ENCODE measurements at places on chromosomes 1 and 21.
A peak's percentile ranks its signal among the peaks of the same experiment; 100 is the strongest.

DNA sequence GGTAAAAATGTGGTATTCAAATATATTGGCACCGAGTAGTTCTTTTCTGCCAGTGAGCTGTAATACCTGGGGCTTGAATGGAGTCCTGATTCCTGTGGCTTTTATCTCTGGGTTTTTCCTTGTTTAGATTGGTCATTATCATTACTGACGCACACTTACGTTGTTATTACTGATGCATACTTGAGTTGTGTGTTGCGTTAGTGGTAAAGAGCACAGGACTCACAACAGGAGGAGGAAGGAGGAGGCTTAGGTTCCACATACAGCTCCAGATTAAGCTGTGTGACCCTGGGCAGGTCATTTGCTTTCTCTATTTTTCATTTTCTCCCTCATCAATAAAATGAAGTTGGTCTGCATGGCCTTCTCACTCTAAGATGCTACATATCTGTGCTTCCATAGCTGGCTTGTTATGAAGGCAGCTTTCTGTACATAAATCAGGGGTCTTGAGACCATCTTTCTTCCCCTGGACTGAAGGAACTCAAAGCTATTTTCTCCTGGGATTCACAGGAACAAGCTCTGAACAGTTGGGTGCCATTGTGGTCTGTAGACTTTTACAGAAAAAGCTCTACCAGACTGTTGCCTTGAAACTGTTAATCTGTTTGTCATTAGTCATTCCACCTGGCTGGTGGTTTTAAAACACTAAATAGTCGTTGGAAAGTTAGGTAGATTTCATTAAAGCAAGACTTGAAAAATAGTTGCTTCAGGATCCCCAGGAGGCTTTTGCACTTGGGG, 5.6 kb downstream of the ARID1A start:
- DNase-seq, result no peak

GRCh38 chr1:105172788-105173187, 1423.1 kb downstream of the AMY1C start:
- DNase-seq, result no peak

DNA sequence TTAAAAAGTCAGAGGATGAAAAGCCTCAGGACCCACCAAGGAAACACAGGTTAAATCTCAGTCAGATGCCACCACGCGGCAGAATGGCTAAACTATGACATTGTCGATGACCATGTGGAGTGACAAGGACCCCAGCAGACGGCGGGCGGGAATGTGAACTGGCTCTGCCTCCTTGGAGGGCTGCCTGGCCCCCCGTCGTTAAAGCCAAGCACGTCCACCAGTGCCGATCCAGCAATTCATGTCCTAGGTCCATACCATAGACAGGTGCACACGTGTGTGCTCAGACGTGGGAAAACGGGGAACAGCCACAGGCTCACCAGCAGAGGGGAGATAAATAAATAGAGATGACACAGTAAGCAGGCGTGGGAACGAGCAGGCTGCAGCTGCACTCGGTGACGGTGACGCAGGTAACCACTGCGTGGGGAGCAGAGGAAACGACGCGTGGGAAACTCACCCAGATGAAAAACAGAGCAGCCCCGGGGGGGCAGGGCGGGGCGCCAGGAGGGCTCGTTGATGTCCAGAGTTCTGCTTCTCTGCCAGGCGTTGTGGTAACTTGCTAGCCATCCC, 28.3 kb upstream of the PCBP3 start:
- DNase-seq, result no peak

- DNase-seq, result no peak
These were observed 160.7 kb downstream of the HHIPL2 start for GRCh38 chr1:222387007-222387814.

- peak; percentile 59 for DNase-seq
These were observed 232.6 kb downstream of the SRGAP2C start for GRCh38 chr1:121417325-121417923.

- DNase-seq, result peak; percentile 11
These were observed 36.1 kb upstream of the B3GALT5 start for GRCh38 chr21:39576518-39577128.

GRCh38 chr1:112614460-112615065, 4.4 kb downstream of the ST7L start:
- peak; percentile 58 for DNase-seq

DNA sequence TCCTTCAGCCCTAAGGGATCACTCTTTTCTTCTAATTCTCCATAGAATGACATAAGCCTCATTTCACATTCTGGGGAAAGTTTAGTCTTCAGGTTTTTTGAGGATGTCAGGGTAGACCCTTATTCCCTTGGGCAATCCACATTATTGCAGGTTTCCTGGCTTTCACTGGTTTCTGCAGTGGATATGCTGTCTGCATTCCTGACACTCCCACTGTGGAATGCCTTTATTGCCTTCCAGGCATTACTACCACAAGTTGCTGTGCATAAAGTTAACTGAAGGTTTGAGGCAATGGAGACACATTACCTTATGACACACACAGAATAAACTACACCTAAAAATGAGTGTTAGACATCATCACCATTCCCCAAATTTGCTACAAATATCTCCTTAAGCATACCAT, 12.7 kb downstream of the FASLG start:
- DNase-seq, result no peak

GRCh38 chr1:20401405-20402010, 84.5 kb downstream of the CAMK2N1 start:
- no peak for DNase-seq

DNA sequence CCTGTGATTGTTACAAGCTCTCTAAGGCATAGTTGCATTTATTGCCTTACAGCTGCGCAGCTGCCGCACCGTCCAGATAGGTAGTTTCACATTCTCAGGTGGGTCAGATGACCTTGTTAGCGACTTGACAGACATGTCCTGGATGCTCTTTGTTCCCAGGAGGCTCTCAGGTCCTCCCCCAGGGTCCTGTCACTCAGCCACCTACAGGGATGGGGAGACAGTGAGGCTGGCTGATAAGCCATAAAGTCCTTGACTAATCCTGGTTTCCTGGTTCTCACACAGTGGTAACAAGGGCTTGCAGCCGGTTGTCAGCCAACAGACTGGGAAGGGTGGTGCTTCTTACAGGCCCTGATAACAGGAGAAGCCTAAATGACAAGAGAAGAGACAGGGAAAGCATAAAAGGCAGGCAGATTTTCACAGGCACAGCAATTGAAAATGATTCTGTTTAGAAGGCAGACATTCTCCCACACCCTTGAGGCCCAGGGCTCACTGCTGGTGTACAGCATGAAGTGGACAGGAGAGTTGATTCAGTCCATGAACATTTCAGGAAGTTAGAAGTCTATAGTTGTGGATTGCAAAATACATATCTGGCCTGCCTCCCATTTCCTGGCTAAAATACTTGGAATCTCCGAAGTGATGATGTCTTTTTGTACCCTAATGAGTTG, 2.9 kb downstream of the ARF1 start:
- peak; percentile 33 for DNase-seq

DNA sequence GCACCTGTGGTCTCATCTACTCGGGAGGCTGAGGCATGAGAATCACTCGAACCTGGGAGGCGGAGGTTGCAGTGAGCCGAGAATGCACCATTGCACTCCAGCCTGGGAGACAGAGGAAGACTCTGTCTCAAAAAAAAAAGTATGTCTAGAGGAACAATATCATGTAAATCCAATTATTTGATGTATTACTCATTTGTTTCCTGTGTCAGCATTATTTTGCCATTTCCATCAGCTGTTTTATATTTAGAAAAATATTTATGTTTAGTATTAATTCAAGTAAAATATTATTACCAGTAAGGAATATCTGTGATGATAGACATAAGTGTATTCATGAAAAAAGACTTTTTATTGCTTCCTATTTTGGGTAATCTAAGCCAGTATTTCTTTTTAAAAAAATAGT, 13.0 kb downstream of the TDRKH start:
- DNase-seq, result no peak

GRCh38 chr1:98405581-98406074, 255.9 kb upstream of the SNX7 start:
- DNase-seq, result no peak

GRCh38 chr1:203467550-203467921, 8.1 kb upstream of the PRELP start:
- no peak for DNase-seq

DNA sequence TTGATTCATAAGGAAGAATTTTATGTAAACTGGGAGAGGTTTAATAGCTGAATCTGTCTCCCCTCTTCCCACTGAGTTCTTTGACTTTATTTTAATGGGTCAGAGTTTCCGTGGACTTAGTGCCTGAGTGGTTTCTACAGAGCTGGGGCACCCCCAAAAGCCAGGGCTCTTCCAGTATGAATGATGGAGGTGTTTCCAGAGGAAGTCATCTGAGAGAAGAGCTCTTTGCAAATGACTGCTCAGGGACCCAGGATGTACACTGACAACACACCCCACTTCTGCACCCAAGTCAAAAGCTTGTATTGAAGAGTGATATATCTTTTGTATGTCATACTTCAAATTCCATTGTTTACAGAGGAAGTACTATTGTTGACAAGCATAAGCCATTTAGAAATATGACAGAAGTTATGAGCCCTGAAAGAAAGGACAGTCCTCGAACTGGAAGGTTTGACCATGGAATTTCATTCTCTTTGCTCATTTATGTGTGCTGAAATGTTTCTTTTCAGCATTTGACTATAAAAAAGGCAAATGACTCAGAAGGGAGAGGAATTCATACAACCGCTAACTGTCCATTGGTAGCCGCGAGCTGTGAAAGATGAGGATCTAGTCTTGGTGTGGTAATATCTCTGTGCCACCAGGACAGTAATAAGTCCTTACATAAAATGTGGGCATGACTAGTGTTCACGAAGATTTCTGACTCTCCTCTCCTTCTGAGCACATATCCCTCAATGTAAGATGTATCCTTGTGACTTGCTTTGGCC, 25.4 kb upstream of the LMX1A start:
- no peak for DNase-seq

DNA sequence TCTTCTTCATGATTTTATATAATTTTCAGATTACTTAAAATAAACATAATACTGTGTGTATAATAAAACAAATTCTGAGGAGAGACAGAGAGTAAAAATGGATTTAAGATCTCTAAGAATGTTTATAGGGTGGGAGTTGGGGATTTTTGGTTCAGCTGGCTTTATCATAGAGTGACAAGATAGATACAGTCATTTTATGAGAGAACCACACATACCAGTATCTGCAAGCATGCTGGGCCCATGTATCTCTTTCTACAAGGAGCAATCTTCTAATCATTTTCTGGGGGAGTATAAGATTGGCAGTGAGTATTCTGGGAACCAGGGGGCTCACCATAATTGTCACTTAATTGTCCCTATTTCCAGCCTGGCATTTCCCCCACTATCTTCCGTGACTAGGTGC, 64.3 kb upstream of the DUSP10 start:
- DNase-seq, result no peak

DNA sequence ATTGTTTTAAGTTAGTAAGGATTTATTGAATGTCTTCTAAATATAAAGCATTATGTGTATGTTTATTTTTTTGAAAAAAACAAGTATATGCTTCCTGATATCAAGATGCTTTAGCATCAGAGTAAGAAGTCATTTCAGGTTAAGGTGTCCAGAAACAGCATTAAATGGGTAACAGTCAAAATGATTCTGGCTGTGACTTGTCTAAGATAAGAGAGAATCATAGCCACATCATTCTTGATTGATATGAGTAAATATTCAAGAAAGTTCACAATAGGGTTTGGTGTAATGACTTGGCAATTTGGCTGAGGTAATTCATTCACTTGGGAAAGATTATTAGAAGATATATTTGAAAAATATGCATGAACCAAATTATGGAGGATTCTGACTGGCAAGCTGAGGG, 193.8 kb downstream of the DPYD start:
- DNase-seq, result no peak

GRCh38 chr1:32195972-32196823, 4.2 kb upstream of the CCDC28B start:
- no peak for DNase-seq

- DNase-seq, result no peak
These were observed 154.5 kb downstream of the PCP4 start for GRCh38 chr21:40021558-40022351.

DNA sequence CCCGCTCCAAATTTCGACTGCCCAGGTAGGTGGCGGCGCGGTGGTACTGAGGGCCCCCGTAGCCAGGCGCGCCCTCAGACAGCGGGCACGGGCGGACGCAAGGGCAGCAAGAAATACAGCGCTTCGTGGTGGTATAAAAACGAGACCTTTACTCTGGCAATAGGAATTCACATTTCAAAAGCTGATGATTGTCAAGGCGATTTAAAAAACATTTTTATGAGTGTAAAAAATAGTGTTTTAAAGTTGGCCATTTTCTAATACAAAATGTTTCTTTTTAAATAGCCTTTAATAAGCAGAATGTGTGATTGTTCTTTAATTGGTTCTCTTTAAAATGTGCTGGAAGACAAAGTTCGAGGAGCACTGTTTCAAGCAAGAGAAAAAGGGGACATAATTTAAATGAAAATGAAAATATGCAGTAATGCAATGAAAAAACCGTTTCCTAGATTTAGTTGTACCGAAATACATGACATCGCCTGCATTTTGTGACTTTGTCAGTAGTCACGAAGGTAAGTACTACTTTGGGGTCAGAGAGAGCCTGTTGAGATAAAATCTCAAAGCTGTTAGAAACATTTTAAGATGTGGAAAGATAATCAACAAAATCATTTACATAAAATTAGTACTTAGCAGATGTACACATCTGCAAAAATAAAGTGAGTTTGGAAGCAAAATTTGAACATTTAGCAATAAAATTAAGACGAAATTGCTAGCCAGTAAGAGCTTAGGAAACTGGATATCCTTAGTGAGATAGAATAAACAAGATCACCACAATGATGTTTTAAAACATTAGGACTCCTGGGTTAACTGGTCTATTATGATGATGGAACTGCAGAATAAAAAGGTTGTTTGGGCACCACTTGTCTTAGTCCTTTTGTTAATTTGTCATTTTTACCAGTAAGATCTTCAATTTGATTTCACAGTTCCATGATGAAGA, 1.1 kb upstream of the PSMG1 start:
- no peak for DNase-seq

DNA sequence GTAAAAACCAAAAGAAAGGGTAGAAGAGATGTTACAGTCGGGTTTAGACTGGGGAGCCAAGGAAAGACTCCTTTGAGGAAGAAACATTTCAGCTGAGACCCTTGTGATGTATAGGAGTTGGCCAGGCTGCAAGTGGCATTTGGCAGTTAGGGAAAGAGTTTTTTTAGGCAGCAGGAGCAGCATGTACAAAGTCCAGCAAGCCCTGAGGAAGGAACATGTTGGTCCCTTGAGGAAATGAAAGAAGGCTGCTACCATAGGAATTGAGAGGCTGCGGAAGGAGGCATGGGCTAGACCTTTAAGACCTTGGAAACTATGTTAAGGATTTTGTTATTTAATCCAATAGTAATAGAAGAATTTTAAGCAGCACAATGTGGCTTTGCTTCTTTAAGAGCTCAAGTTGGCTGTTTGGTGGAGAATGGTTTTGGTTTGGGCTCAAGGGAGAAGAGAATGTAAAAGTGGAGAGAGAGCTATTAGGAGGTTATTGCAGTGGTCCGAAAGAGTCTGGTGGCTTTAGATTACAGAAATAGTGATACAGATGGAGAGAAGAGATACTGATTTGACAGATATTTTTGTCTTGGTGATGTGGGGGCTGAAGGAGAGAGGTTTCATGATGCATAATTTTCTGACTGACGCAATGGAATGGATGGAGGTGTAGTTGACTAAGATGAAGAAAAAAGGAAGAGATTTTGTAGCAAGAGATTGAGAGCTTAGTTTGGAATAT, 26.6 kb downstream of the SMAP2 start:
- no peak for DNase-seq

Measured in kidney glomerular epithelial cell (primary cell).